Testis (tissue), 5 donors: ENCODE measurements at places on chromosomes 13 and 19. TPM values are rescaled to one million over a fixed set of nuclear protein-coding genes. Genes with fewer than 3 reads are reported as not detected.

ZBTB32 gene
- 125 TPM for polyA plus RNA-seq

DNAAF3 gene
- polyA plus RNA-seq = 173 TPM

DNA sequence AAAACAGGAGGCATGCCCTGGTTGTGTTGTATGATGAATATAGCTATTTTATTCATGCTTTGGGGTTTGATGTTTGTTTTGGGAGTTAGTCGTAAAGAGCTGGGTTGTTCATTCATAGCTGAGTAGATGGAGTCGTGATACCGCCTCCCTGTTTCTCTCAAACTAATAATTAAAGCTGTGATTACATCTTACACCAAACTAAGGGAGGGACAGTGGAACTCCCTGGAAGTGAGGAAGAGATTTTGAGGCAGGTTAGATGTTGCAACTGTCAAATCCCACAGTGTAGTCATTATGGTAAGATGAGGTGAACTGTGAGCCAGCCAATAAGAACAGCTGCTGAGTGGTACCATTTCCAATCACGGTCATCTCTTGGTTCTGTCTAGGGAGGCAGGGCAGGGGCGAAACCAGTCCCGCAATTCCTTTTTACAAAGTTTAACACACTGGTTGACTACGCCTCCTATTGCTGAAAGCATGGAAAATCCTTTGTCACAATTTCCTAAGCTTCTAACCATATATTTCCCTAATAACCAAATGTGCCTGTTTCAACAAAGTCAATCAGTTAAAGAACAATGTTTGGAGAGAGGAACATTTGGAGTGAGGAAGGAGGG, 207.6 kb upstream of the SERP2 start:
- DNase-seq = no peak
- H3K27me3 ChIP-seq = no peaks in the 10 kb centered on the region
- H3K36me3 ChIP-seq = no peaks in the 10 kb centered on the region

DNA sequence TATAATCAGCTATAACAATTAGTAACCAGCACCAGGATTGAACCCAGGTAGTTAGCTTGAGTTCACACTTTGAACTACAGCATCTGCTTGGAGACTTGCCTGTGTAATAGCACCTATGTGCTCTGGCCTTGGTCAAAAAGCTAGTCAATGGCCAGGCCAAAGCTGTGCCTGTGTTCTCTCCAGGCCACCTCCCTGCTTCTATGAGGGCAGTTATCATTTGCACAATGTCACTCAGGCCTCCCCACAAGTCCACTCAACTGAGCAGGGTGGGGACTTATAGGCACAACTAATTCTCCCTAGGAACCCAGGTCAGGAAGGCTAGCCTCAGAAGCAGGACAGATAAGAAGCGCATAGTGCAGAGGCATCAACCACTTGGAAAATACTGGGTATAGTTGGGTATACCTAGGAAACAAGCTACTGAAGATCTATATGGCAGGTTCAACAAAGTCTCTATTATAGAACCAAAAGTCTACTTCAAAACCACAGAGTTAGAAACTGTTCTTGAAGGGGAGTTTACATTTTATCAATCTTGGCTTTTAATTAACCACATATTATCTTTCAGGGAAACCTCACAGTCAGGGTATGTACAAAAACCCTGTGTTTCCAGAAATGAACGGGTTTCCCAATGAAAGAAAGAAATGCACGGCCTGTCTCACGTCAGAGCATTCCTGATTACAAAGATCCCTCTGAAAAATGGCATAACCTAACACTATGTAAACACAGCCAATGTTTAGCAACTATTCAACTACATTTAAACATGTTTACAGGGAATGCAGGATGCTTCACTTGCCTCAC, 140.9 kb downstream of the ABCC4 start:
- no peak for DNase-seq
- no peaks in the 10 kb centered on the region for H3K36me3 ChIP-seq
- no peak overlapping the region for H3K4me3 ChIP-seq
- no peaks in the 10 kb centered on the region for H3K4me1 ChIP-seq
- no peaks in the 10 kb centered on the region for H3K27me3 ChIP-seq
